Thoracic aorta (tissue), 2 donors: ENCODE measurements at places on chromosomes 1 and 21. TPM values are rescaled to one million over a fixed set of nuclear protein-coding genes. Genes with fewer than 3 reads are reported as not detected.
A peak's percentile ranks its signal among the peaks of the same experiment; 100 is the strongest.

DNA sequence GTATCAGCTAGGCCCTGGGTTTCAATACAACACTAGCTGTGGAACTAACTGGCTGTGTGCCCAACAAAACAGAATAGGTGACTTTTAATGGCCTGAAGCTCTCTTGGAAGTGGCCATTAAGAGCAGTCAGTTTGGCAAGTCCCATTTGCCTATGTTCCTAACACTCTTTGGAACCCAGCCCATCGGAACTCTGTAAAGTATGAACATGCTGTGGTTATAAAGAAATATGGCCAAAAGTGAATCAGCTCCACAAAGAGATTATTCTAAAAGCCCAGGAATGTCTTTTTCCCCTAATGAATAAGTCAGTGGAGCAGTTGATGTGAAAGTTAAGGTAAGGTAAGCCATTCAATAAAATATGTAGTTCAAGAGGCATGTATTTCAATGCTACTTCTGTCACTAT, 223.7 kb upstream of the ADAMTS5 start:
- no peak overlapping the region for H3K27ac ChIP-seq
- no peaks in the 10 kb centered on the region for H3K27me3 ChIP-seq
- no peak overlapping the region for H3K4me3 ChIP-seq
- no peaks in the 10 kb centered on the region for H3K4me1 ChIP-seq
- H3K36me3 ChIP-seq: no peaks in the 10 kb centered on the region

DNA sequence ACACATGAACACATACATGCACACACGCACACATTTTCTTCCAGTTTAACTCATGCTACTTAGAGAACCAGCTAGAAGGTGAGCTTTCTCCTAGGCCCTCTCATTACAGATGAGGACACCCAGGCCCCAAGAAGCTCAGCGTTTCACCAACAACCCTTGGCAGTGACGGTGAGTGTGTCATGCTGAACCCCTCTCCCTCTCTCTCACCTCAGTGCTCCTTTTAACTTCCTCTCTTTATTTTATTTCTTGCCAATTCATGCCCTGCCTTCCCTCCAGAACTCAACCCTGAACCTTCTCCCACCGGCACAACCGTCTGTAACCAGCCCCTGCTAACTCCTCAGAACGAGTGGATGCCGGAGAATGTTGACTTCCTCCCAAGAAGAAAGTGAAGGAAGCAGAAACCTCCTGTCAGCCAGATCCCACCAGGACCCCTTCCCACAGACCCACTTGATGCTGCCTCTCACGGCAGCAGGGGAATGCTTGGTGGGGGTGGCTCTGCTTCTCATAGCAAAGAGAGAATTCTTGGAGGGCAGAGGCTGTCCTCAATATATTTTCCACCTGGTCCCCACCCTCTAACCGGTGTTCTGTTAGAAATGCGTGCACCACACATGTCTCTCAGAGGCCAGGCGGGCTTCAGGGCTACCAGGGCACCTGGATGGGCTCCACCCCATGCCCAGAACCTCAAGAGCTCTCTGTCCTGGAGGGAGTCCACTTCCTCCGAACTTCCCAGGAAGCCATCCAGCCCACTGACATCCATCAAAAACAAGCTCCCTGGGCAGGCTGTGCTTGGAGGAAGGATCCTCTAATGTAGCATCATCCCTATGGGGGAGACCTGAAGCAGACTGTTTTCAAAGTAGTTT, 134.0 kb downstream of the TOMM20 start:
- peak overlapping the region; percentile 8 for H3K27ac ChIP-seq
- H3K36me3 ChIP-seq: no peaks in the 10 kb centered on the region
- peaks cover 11% of the 10 kb centered on the region for H3K4me1 ChIP-seq
- DNase-seq: no peak

The KCNQ4 gene
- 11.5 TPM for total RNA-seq

The KIF21B gene
- total RNA-seq: 4.7 TPM

The GSTM4 gene
- total RNA-seq: 15.7 TPM

The F11R gene
- 19.1 TPM for total RNA-seq

The OR2G6 gene
- not detected for total RNA-seq

GRCh38 chr1:216073793-216074595, 349.3 kb downstream of the USH2A start:
- no peaks in the 10 kb centered on the region for H3K4me1 ChIP-seq
- H3K27me3 ChIP-seq: no peaks in the 10 kb centered on the region
- no peak overlapping the region for H3K4me3 ChIP-seq

- H3K4me3 ChIP-seq: no peak overlapping the region
- H3K27me3 ChIP-seq: no peaks in the 10 kb centered on the region
- H3K36me3 ChIP-seq: no peaks in the 10 kb centered on the region
- H3K4me1 ChIP-seq: no peaks in the 10 kb centered on the region
These were observed 60.0 kb downstream of the FBXO2 start for GRCh38 chr1:11594222-11594621.
